ENCODE measurements at places on chromosomes 7 and 10.

DNA sequence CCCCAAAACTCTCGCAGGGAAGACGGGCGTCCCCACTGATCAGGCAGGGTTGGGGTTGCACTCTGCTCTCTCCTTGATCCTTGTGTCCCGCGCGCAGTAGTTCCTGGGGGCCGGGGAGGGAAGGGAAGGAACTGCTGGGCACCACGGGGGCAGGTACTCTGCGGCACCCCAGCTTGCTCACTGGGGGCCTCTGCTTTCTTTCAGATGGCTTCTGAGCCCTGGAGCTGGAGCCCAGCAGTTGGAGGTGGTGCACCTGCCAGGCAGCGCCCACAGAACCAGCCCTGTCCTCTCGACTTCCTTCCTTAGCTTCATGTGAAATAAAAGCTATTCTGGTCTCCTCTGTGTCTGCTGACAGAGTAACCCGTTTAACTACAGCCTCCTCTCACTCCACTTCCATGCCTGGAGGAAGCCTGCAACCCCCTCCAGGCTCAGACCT, 12.2 kb downstream of the PLAC9 start:
- DNase-seq = no peak

DNA sequence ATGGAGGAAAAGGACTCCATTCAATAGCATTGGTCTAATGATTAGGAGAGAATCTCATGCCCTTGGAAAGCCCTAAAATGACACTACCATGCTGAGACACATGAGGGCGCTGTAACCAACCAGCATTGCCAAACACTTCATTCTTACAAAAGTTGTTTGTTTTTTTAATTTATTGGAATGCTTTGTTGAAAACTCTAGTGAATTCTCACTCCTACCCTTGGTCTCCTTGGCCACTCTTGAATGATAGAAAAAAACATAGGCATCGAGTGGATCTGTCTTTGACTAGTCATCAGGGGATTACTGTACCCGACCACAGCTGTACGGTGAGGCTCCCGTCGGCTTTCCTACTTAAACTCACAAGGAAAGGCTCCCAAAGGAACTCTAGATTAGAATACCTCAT, 29.3 kb upstream of the ADD3 start:
- no peak for DNase-seq

DNA sequence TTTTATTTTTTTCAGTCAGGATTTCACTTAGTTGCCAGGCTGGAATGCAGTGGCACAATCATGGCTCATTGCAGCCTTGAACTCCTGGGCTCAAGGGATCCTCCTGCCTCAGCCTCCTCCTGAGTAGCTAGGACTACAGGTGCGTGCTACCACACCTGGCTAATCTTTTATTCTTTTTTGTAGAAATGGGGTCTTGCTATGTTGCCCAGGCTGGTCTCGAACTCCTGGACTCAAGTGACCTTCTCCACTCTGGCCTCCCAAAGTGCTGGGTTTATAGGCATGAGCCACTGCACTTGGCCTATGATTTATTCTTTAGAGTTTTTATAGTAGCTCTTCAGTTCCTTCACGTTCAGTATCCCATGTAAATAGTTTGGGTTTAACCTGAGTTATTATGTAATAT, 5.5 kb downstream of the SND1 start:
- no peak for DNase-seq

GRCh38 chr7:138538997-138539644, 79.1 kb downstream of the TRIM24 start:
- DNase-seq = no peak

- no peak for DNase-seq
Observed at GRCh38 chr7:29105191-29105590, 41.1 kb downstream of the CPVL start.

- no peak for DNase-seq
Observed at GRCh38 chr7:112428715-112429114, 21.5 kb upstream of the IFRD1 start.

- no peak for DNase-seq
Observed at GRCh38 chr7:1541431-1542162, 11.1 kb downstream of the MAFK start.

- DNase-seq = no peak
Observed at GRCh38 chr7:69678494-69679187, 80.4 kb downstream of the AUTS2 start.

- no peak for DNase-seq
Observed at GRCh38 chr7:112759905-112760304, 30.3 kb downstream of the TMEM168 start.

- no peak for DNase-seq
Observed at GRCh38 chr10:114026189-114027040, 17.3 kb upstream of the ADRB1 start.

DNA sequence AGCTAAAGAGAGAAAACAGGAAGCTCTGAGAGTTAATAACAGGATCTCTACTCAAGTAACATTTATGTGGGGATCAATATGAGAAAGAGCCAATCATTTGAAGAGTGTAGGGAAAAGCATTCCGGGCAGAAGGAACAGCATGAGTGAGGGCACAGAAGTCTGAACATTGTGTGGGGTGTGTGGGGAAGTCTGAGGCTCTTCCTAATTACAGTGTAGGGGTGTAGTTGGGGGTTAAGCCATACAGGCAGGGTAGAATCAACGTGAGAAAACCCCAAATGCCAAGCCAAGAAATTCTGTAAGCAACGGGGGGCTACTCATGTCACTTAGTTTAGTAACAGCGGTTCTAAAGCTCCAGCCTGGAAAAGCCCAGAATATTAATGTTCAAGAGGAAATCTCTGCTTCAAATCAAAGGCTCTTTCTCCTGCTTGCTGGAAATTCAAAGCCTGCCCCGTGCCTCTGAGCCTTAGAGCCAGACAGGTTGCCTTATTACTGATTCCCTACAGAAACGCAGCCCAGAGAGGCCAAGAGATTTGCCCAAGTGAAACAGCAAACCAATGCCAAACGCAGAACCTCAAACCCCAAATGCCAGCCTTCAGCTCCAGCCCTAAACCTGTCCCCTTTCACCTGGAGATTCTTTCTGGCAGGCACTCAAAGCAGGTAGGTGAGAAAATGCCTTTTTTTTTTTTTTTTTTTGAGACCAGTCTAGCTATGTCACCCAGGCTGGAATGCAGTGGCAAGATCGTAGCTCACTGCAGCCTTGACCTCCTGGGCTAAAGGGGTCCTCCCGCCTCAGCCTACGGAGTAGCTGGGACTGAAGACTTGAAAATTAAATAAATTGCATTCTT, 36.1 kb downstream of the DNAJB12 start:
- DNase-seq = no peak

GRCh38 chr10:69065406-69066361, 22.2 kb upstream of the SRGN start:
- DNase-seq = no peak

DNA sequence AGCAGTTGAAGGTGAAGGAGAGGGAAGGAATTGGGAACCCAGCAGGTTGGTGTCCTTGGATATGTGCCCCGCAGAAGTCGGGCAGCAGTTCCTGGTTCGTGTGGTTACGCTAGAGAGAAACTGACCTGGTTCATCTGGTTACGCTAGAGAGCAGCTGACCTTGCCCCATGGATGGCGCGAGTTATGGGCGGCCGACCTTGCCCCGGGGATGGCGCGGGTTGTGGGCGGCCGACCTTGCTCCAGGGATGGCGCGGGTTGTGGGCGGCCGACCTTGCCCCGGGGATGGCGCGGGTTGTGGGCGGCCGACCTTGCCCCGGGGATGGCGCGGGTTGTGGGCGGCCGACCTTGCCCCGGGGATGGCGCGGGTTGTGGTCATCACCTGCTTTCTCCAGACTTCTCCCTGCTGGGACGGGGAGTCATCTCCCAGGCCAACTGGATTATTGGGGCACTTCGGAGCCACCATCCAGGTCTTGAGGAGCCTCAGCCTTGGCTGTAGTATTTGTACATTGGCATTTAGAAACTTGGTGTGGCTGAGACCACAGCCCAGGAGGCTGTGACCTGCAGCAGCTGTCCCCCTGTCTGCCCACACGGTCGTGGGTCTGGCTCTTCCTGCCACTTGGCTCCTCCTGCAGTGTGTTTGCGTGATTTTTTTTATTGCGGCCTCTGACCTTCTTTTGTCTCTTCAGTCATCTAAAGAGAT, 6.1 kb downstream of the GET4 start:
- DNase-seq = no peak

GRCh38 chr7:35037526-35038341, 449 bp upstream of the DPY19L1 start:
- peak; percentile 90 for DNase-seq

All from NCI-H1105 treated with DMSO at 0.1 percent for 48 hours (cell line).